ENCODE measurements at places on chromosomes 7 and 10. TPM values are rescaled to one million over a fixed set of nuclear protein-coding genes. Genes with fewer than 3 reads are reported as not detected.

Gene NPTX2
- total RNA-seq, result not detected

Gene CALY
- 1.8 TPM for total RNA-seq

Gene FOXI2
- not detected for total RNA-seq

Gene HKDC1
- total RNA-seq, result 11.1 TPM

Gene PHYHIPL
- total RNA-seq, result not detected

Gene H2BK1
- total RNA-seq, result 3.8 TPM

Gene LMOD2
- not detected for total RNA-seq

Gene POLR1F
- total RNA-seq, result 27.9 TPM

Gene CHCHD3
- total RNA-seq, result 31.5 TPM

Gene C10orf67
- 0.49 TPM for total RNA-seq

Gene CRHR2
- total RNA-seq, result not detected

Gene EBF3
- not detected for total RNA-seq

Gene EPHA1
- total RNA-seq, result 5.0 TPM

Gene GHRHR
- not detected for total RNA-seq

Gene ARL5B
- 37.4 TPM for total RNA-seq

Gene RASSF4
- total RNA-seq, result 1.3 TPM

Gene CACNB2
- total RNA-seq, result 0.39 TPM

Gene PDZD7
- total RNA-seq, result 3.5 TPM

Gene LEP
- total RNA-seq, result not detected

Gene MEOX2
- total RNA-seq, result not detected

Gene MLLT10
- 81.9 TPM for total RNA-seq

Gene GPR85
- total RNA-seq, result not detected

Gene UCN3
- not detected for total RNA-seq

Gene CYP26C1
- total RNA-seq, result not detected

Gene CLCN1
- total RNA-seq, result not detected

Gene TMEM176A
- total RNA-seq, result not detected

Gene CUBN
- 4.7 TPM for total RNA-seq

Gene GDF2
- not detected for total RNA-seq

Gene TAS2R41
- total RNA-seq, result 0.59 TPM

Gene C7orf57
- total RNA-seq, result not detected

Gene GIMAP5
- total RNA-seq, result 37.4 TPM

Gene PVRIG
- 46.3 TPM for total RNA-seq

Gene ATOH7
- not detected for total RNA-seq

Gene GJD4
- not detected for total RNA-seq

Gene PALD1
- not detected for total RNA-seq

Gene IGFBP3
- 0.99 TPM for total RNA-seq

Gene SFTPA1
- not detected for total RNA-seq

Gene AKR1D1
- total RNA-seq, result not detected

Gene VIPR2
- not detected for total RNA-seq
